ENCODE measurements at places on chromosomes 13 and 19.

DNA sequence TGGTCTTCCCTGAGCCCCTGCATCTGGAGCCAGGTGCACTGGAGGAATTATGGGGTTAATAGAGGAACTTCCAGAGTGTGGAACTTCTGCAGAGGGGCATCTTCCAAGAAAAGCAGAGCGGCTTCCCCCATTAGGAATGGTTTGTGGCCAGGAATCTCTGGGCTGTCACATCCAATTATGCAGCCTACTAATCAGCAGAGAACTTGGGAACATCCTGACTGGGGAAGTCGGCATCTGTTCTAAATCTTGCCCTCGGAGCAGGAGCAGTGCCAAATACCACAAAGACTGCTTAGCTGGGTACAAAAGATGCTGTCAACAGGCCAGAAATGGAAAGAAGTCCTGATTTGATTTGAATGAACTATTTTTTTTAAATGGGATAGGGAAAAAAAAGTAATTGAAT, 435.1 kb downstream of the ZNF536 start:
- DNase-seq = no peak

- peak; percentile 17 for DNase-seq
Measured at GRCh38 chr19:11091703-11092153, 2.5 kb downstream of the LDLR start.

- no peak for DNase-seq
Measured at GRCh38 chr19:1672769-1673644, 20.6 kb upstream of the TCF3 start.

- DNase-seq = no peak
Measured at GRCh38 chr19:42151782-42152684, 19.8 kb upstream of the POU2F2 start.

- DNase-seq = no peak
Measured at GRCh38 chr13:46374710-46375109, 12.3 kb downstream of the RUBCNL start.

DNA sequence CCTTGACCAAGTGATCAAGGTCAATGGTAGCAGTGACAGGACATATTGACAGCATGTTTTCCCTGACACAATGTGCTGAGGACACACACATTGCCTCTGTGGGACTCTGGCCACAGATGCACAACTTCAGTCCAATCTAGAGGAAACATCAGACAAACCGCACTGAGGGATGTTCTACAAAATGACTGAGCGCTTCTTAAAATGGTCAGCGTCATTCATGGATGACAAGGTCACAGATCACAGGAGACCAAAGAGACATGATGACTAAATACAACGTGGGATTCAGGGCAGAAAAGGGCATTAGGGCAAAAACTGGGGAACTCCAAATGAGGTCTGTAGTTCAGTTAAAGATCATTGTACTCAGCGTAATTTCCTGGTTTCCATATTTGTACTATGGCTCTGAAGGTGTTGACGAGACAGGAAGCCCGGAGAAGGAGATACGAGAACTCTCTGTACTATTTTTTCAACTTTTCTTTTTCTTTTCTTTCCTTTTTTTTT, 20.6 kb downstream of the PBX4 start:
- DNase-seq = no peak

DNA sequence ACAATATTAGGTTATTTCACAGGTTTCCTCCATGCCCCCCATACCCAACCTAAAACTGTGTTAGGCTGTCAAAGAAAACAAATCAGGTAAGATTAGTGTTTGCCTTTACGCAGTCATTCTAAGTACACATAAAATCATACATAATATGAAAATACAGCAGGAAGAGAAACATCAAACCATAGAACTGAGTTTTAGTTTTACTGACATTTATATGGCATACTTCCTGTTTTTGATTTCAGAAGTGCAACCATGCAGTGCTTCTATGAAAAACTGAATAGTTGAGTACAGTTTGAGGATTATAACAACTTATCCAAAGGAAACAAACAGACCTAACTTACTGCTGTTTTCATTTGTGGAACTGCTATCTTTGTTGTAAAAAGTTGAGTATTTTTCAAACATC, 91.3 kb downstream of the KCNRG start:
- no peak for DNase-seq

DNA sequence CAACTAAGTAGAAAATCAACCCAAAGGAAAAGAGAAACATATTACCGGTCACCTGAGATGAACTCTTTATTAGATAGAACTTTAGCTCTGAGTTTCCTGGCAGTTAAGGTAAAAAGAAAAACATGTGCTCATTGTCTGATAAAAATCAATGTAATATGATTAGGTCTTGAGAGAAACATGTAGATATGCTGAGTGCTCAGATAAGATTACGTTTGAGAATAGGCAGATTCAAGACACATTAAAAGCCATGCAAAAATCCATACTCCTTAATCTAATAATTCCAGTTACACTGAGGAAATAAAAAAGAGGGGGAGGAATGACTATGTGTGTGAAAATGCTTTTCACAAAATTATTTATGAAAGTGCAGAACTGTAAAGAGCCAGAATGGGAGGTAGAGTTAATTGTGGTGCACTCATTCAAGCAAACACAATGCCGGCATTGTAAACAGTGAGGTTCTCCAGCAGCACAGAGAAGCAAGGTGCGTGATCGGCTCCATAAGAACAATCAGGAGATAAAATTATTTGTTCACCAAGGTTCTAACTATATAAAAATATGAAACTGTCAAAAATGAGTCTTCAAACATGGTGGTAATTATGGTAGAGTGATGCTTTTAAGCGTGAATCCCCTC, 88.8 kb downstream of the MBNL2 start:
- no peak for DNase-seq

- no peak for DNase-seq
Measured at GRCh38 chr13:22482496-22483000, 698.2 kb upstream of the SGCG start.

- no peak for DNase-seq
Measured at GRCh38 chr19:55690769-55691545, 15.9 kb downstream of the EPN1 start.

DNA sequence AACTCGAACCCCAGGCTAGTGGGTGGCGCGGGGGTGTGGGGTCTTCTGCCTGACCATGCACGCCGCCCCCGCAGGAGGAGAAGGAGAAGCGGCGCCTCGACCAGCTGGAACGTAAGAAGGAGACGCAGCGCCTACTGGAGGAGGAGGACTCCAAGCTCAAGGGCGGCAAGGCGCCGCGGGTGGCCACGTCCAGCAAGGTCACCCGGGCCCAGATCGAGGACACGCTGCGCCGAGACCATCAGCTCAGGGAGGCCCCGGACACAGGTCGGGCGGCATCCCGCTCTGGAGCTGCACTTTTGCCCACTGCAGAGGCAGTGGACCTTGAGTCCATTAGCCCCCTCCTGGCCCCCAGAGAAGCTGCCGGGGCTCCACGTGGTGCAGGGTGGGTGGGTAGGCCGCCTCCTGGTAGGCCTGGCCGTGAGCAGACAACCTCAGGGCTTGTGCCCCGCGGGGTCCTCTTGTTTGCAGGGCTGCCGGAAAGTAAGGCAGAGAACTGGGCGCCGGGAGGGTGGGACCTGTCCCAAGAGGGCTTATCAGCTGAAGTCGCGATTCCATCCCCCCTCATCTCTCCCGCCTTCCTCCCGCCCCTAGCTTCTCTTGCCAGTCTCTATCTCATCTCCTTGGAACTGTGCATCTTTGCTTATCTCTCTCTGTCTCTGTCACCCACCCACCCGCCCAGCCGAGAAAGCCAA, 9.9 kb downstream of the CCDC124 start:
- DNase-seq = no peak

DNA sequence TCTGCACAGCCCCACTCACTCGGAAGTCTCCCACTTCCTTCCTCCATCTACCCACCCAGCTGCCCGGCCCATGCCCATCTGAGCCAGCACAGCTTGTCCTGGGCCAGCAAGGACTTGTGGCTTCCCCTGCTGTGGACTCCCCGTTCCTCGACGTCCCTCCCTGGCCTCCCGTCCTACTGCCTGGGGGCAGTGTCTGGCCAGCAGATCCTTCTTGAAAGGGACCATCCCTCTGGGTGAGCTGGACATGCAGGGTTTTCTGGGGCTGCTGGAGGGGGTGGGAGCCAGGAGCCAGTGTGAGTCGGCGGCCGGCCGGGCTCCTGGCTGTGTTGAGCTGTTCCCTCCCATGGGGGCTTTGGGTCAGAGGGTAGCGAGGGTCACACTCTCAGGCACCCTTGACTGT, 26.7 kb downstream of the CRTC1 start:
- DNase-seq = no peak

DNA sequence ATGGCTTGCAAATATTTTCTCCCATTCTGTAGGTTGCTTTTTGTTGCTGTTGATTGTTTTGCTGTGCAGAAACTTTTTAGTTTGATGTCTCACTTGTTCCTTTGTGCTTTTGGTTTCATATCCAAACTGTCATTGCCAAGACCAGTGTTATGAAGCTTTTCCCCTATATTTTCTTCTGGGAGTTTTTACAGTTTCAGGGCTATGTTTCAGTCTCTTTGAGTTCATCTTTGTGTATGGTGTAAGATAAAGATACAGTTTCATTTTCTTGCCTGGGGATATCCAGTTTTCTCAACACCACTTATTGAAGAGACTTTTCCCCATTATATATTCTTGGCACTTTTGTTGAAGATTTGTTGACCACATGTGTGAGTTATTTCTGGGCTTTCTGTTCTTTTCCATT, 139.9 kb downstream of the MRPL57 start:
- no peak for DNase-seq

- no peak for DNase-seq
Measured at GRCh38 chr19:49347835-49348234, 12.6 kb downstream of the CD37 start.

DNA sequence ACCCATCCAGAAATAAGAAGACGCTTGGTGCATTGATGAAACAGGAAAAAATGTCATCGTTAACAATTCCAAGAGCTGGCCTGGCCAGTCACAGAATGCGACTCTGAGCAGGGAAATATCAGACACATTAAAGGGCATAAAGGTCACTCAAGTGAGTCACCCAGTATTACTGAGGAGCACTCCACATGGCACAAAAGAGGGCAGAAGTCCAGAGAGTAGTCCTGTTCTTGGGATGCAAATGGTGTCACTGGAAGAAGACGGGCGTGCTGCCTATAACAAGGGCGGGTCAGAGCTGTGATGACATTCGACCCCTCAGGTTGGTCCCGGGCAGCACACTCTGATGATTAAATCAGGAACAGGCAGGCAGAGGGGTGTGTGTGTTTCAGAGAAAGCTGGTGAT, 720.3 kb downstream of the UQCRFS1 start:
- DNase-seq = no peak

- DNase-seq = no peak
Measured at GRCh38 chr19:43570174-43570791, 5.0 kb downstream of the XRCC1 start.

- DNase-seq = no peak
Measured at GRCh38 chr13:78383899-78384298, 219.5 kb downstream of the POU4F1 start.

GRCh38 chr13:50227361-50227760, 212.1 kb downstream of the KCNRG start:
- no peak for DNase-seq

- DNase-seq = no peak
Measured at GRCh38 chr13:113796211-113796963, 37.4 kb downstream of the TMEM255B start.

DNA sequence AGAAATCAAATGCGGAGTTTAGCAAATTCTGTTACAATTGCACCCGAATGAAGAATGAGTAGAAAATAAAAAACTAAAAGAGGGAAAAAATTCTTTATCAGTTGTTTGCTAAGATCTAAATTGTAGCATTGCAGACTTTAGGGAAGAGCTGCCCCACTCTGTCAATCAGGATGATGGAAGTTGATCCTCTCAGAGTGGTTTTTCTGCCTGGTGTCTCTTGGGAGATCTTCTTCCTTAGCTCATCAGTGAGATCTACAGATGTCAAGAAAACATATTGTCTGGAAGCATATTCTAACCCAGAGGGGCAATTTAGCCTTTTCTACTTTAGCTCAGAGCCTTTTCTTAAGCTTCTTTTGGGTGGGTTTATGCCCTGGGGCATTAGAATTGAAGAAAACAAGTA, 223.2 kb upstream of the PCDH17 start:
- DNase-seq = no peak

GRCh38 chr19:18044825-18045304, 36.9 kb downstream of the ARRDC2 start:
- DNase-seq = peak; percentile 32

DNA sequence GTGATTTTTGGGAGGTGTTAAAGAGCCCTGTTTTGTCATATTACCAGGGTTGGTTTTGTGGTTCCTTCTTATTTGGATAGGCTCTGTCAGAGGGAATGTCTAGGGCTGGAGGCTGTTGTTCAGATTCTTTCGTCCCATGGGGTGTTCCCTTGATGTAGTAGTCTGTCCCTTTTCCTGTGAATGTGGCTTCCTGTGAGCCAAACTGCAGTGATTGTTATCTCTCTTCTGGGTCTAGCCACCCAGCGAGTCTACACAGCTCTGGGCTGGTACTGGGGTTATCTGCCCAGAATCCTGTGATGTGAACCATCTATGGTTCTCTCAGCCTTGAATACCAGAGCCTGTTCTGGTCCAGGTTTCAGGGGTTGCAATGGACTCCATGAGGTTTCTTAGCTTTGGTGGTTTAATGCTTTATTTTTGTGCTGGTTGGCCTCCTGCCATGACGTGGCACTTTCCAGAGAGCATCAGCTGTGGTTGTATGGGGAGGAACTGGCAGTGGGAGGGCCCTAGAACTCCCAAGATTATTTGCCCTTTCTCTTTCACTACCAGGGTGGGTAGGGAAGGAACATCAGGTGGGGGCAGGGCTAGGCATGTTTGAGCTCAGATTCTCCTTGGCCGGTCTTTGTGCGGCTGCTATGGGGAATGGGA, 78.8 kb downstream of the SPRY2 start:
- DNase-seq = no peak

- DNase-seq = no peak
Measured at GRCh38 chr13:88862095-88862620, 1191.0 kb downstream of the SLITRK5 start.

GRCh38 chr19:38952395-38953165, 21.8 kb downstream of the MRPS12 start:
- DNase-seq = no peak

GRCh38 chr19:4768934-4769777, 22.4 kb upstream of the FEM1A start:
- peak; percentile 84 for DNase-seq

- DNase-seq = no peak
Measured at GRCh38 chr19:41367848-41368301, 3.9 kb upstream of the B9D2 start.
